NCI-H2171 (cell line): ENCODE measurements at places on chromosomes 6 and 20.

DNA sequence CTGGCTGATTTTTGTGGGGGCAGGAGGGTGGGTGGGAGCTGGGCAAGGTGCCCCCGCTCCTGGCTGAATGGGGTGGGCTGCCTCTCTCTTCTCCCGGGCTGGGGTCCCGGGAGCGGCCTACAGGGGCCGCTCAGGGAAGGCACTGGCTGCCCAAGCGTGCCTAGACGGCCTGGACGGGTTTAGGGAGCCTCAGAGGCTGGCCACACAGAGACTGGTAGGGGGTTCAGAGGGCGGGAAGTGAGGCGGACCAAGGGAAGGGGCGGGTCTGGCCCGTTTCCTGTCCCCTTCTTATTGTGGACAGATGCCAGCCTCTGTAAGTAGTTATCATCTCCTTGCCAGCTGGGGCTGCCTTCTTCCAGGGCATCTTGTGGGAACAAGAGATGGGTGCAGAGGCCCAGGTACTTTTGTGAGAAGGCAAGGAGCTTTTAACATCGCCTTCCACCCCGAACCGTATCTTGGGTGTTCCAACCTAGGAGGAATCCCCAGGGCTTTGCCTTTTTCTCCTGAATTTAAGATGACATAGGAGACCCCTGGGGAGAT, 437 bp downstream of the CD40 start:
- DNase-seq, result no peak

DNA sequence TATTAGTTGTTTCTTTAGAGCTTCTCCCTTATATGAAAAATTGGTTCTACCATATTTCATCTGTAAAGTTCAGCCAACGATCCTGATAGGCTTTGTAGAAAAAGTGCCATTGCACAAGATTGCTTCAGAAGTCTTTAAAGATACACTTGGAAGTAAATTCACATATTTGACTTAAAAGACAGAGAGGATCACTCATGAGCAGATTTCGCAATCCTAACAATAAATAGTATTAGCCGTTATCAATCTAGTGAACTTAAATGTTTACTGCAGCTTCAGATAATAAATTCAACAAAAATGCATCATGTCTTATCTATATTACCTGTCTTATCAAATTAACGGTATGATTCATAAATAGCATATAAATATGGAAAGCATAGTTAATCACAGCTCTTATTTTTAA, 8.7 kb upstream of the SLC17A4 start:
- DNase-seq, result no peak

GRCh38 chr6:21586740-21587178, 6.8 kb upstream of the SOX4 start:
- peak; percentile 93 for DNase-seq

- DNase-seq, result no peak
These were observed 23.4 kb downstream of the FAM217A start for GRCh38 chr6:4055420-4056041.

GRCh38 chr6:93163146-93163545, 256.2 kb downstream of the EPHA7 start:
- DNase-seq, result no peak

DNA sequence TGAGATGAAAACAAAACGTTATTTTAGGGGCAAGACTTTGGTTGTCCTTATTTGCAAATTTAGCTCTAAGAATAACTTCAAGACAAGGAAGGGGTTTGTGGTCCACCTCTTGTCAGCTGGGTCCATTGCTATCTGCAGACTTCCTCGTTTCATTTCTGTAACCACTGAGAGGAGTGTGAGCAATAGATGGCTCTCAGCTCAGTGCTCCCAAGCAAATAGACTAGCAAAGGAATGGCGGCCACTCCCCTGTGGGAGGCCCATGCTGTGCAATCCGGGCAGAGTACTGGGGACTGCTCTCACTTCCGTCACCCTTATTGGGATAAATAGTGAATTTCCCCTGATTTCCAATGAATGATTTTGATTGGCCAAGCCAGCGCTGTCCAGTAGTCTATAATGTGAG, 176.6 kb downstream of the ZDHHC14 start:
- no peak for DNase-seq

DNA sequence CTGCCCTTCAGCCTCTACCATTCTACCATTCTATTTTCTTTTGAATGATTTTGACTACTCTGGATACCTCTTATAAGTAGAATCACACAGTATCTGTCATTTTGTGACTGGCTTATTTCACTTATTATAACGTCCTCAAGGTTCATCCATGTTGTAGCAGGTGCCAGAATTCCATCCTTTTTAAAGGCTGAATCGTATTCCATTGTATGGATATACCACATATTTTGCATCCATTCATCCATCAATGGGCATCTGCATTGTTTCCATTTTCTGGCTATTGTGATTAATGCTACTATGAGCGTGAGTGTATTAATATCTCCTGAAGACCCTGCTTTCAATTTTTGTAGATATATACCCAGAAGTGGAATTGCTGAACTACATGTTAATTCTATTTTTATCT, 105.5 kb downstream of the SYNE1 start:
- DNase-seq, result no peak

DNA sequence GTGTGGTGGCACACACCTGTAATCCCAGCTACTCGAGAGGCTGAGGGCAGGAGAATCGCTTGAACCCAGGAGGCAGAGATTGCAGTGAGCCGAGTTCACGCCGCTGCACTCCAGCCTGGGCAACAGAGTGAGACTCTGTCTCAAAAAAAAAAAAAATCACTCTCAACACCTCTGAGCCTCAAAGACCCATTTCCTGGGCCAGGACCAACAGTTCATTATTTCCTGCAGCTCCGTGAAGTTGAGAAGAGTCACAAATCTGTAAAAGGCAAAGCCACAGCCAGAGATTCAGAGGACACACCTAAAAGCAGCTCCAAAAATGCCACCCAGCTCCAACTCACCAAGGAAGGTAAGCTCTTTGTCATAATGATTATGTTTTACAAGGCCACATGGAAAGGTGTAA, 15.2 kb upstream of the NOP56 start:
- no peak for DNase-seq

GRCh38 chr20:49397525-49397924, 84.9 kb downstream of the KCNB1 start:
- DNase-seq, result no peak

GRCh38 chr20:48959899-48960550, 38.5 kb downstream of the ARFGEF2 start:
- DNase-seq, result no peak

DNA sequence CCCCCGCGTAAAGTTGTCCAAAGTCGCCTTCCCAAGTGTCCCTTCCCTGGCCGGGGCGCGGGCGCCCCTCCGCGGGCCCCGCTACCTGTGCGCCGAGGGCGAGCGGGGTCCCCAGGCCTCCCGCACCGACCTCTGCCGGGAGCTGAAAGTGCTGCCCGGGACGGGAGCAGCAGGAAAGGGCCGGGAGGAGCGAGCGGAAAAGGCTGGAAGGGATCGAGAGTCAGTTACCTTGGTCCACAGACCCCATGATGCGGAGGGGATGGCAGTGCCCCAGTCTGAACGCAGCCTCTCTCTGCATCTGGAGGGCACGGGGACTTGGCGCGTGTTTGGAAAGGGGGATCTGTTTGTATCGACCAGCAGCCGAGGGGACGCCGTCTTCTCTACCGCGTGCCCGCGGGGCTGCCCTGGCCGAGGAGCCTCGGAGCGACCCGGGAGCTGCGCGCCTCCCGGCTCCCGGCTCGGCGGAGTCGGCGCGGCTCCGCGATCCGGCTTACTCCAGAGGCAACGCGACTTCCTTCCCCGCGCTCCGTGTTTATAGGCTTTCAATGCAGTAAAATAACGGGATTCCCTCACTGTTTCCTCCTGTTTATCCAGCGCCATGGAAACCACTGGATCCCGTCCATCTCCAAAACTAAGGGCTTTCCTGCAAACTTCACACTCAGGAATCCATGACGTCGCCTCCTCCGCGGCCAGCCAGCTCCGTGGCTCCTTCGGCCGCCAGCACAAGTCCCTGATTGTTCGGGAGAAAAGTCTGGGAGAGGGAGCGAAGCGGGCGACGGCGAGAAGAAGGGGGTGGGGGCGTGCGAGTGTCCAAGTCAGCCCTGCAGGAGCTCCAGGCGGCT, 20.0 kb upstream of the NFATC2 start:
- DNase-seq, result no peak

DNA sequence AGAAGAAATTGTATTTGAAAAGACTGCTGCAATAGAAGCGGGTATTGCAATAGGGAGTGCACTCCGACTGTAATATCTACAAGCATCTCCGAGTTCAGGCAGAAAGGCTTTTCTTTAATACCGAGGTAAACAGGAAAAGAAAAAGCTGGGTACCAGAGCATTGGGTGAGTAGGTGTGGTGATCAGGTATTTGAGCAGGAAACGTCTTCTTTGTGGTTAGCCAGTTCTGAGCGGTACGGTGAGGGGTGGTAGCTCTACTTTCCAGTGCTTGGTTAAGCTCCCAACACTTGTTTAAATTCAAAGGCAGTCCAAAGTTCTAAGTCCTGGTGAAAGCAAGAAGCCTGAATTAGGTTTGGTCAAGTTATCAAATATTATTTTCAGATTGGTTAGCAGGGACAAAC, 404.1 kb downstream of the LMBRD1 start:
- no peak for DNase-seq

DNA sequence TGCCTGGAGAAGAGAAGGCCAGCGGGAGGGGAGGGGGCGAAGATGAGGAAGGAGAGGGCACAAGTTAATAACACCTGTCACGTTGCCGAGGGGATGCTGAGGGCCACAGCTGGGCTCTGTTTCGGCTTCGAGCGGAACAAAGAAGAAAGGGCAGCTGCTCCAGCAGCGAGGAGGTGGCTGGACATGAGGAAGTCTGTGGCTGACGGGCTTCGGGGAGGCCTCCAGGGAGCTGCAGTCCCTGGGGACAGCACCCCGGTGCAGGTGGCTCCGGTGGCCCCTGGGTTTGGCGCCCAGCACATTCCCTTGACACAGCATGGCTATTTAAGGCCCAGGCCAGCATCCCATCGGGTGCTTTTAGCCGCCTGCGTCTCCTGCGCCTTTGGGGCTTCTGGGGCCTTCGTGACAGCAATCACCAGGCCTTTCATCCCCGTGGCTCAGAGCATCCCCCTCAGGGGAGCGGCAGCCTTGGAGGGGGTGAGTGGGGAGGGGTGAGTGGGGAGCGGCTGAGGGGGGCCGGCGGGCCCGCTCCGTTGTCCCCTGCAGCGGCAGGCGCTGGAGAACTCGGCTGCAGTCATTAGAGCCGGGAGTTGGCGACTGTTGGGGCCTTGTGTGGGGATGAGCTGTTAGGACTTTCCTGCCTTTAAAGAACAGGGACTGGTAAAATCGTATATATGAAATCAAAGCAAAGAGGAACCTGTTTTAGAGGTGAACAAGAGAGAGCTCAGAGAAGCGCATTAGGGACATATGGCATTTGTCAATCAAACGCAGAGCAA, 99.0 kb downstream of the TMEM242 start:
- DNase-seq, result no peak

- no peak for DNase-seq
These were observed 2.2 kb upstream of the STXBP5 start for GRCh38 chr6:147201885-147202515.

DNA sequence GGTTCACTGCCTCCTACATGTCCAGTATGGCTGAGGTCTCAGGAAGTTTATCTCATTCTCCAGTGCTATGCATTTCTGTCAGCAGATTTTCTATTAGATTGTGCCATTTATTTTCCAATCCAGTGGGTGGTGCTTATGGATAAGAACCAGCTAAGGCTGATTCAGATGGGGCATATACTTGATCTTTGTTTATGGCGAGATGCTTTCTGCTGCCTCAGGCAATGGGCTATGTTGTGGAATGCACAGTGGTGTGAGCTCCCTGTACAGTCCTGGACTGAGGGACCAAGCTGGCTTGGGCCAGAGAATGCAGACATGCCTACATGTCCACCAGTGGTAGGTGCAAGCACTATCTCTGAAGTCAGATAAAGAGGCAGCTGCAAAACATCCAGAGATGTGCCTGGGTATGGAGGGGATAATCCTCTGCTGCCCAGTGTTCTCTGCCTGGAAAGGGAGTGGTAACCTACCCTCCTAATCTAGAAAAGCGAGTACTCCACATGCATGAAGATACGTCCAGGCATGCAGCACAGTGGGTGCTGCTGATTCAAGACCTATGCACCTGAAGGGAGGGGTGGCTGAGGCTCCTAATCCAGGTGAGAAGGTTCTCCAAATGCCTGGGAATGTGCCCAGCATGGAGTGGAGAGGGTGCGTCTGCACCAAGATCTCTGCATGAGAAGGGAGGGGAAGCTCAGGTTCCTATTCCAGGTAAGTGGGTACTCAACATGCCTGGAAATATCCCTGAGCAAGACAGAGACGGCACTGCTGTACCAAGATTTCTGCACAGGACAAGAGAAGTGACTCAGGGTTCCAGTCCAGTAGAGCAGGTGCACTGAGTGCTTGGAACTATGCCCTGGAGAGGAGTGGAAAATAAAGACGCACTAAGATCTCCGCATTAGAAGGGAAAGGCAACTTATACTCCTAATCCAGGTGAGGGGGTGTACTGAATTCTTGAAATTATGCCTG, 9.4 kb downstream of the CST4 start:
- no peak for DNase-seq

DNA sequence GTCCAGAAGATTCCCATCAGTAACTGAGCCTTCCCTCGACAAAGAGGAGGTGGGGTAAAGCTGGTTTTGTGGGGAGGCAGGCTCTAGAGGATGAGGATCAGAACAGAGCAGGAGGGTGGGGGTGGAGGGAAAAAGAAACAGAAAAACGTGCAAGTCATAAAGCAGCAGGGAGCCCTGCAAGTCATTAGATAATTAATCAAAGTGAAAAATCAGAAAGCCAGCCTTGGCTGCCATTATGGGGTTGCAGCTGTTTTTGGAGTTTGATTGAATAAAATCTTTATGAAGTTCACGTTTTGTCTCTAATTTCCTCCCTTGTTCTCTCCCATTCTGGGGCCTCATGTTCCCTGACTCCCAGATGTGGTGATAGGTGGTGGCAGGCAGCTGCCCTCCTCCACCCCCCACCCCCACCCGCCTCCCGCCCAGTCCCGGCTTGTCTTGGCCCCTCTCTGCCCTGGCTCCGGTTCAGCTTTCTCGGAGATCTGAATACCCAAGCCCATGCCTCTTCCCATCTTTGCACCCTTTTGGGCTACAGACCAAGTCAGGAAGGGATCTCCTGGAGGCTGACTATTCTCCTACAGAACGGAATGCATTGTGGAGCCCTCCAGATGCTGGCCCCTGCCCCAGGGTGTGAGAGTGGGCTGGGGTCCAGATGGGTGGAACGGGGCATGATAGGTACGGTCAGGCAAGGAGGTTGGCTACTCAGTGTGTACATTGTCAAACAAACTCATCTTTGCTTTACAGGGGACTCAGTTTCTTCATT, 141.8 kb downstream of the CDC5L start:
- DNase-seq, result no peak

GRCh38 chr20:53040693-53041589, 68.8 kb downstream of the TSHZ2 start:
- DNase-seq, result no peak

DNA sequence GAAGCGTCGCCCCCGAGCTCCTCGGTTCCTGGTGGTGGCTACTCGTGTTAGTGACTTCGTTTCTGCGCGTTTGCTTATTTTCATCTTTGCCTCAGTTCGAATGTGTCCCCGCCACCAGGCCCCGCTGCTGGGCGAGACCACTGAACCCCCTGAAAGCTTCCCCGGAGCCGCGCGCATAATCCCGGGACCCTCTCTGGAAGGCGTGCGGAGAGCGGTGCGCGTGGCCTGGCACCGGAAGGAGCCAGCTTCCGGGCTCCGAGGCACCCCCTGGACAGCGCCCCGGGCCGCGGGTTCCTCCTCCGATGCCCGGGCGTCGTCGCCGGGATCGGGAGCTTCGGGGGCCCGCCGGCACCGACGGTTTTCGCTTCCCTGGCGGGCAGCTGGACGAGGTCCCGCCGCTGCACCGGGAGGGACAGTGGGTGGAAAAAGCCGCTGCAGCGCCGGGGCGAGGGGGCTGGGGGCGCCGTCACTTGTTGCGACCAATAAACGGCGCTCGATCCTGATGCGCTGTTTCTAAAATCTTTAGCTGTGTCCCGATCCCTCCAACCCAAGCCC, 643 bp upstream of the SLC35D3 start:
- no peak for DNase-seq

- no peak for DNase-seq
These were observed 650.7 kb downstream of the KIF16B start for GRCh38 chr20:15922556-15922955.
